ENCODE measurements at places on chromosomes 13 and 19.

DNA sequence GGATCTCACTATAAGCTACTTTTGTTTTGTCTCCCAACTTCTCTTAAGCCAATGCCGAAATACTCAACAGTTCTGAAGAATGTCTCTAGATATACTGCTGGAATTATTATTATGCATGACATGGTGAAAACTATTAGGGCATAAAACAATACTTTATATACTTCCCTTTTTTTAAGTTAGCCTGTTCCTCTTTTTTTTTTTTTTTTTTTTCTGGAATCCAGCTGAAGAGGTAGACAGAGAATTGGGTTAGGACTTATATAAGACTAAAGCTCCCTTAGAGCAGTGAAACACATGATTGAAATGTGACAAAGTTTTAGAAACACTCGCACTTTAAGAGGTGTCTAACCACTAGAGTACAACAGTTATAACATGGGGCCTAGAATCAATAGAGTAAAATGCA lies 850.9 kb upstream of the PCDH9 start:
- DNase-seq = no peak

GRCh38 chr13:85508683-85509329 lies 290.4 kb downstream of the SLITRK6 start:
- DNase-seq = no peak

DNA sequence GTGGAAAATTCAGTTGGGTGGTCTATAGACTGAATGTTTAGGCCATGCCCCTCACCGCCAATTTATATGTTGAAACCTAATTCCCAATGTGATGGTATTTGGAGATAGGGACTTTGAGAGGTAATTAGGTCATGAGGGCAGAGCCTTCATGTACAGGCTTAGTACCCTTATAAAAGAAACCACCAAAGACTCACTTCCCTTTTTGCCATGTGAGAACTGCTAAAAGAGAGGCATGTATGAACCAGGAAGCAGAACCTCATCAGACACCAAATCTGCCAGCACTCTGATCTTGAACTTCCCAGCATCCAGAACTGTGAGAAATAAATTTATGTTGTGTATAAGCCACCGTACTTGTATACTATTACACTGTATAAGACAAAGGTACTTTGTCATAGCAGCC lies 40.6 kb downstream of the UQCRFS1 start:
- no peak for DNase-seq

DNA sequence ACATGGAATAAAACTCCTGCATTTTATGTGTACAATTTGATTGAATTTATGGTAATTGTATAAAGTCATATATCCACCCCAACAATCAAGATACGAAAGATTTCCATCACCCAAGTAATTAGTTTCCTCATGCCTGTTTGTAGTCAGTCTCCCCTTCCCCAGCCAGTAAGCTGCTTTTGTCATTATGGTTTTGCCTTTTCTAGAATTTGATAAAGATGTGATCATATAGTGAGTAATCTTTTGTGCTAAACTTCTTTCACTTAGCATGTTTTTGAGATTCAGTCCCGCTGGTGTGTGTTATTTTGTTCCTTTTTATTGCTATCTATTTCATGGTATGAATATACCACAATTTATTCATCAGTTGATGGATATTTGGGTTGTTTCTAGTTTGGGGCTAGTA lies 16.0 kb downstream of the ITM2B start:
- no peak for DNase-seq

DNA sequence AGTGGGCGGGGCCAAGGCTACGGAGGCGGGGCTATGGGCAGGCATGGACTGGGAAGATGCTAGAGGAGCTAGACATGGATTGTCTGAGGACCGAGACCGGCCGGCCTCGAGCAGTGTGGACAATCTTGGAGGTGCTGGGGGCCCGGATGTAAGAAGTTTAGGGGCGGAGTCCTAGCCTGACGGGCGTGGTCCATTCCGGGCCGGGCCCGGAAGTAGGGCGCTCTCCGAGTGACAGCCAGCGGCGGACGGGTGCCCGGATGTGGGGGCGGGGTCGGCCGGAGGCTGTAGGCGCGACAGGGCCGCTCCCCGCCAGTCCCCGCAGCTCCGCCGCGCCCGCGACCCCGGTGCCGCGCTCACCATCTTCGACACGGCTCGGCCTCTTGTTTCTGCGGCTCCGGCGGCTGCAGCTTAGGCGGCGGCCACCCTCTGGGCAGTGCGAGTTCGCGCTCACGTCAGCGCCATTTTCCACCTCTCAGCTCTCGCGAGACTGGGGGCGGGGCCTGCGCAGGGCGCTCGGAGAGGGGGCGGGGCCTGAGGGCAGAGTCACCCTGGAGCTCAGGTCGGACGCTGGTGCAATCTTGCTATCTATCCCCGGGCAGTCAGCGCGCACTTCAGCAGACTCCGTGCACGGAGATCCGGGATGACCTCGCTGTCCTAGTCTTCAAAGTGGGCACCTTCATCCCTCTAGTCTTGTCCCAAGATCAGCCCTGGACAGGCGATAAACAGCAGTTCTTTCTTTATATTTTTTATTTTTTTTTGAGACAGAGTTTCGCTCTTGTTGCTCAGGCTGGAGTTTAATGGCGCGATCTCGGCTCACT lies at the start of gene ZNF414:
TSS of gene ZNF414 (minus strand) at position 481 of the 818 bp plus-strand sequence. CDS start at position 360, 121 bp downstream.
- DNase-seq = peak; percentile 96

DNA sequence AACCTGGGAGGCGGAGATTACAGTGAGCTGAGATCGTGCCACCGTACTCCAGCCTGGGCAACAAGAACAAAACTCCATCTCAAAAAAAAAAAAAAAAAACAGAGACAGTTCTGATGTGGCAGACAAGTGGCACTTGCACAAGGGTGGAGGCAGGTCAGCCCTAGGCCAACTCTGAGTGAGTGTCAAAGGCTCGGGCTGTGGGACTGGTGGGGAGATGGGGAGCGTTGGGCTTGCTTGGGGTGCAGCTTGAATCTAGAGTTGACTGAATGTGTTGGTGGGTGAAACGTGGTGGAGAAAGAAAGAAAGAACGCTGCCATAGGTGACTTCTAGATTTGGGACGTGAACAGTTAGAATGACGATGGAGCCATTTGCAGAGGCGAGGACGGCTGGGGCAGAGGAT lies 121.3 kb upstream of the SPACA7 start:
- DNase-seq = no peak

- DNase-seq = no peak
Measured at GRCh38 chr19:36524617-36525016, 3.5 kb downstream of the ZNF260 start.

- DNase-seq = no peak
Measured at GRCh38 chr19:46954502-46954992, 65.1 kb upstream of the NPAS1 start.

- DNase-seq = no peak
Measured at GRCh38 chr19:18309525-18310064, 13.3 kb downstream of the LSM4 start.

GRCh38 chr19:47190167-47190727 lies 40.8 kb downstream of the BBC3 start:
- no peak for DNase-seq

GRCh38 chr13:46544208-46544607 lies 8.8 kb upstream of the LRCH1 start:
- no peak for DNase-seq

DNA sequence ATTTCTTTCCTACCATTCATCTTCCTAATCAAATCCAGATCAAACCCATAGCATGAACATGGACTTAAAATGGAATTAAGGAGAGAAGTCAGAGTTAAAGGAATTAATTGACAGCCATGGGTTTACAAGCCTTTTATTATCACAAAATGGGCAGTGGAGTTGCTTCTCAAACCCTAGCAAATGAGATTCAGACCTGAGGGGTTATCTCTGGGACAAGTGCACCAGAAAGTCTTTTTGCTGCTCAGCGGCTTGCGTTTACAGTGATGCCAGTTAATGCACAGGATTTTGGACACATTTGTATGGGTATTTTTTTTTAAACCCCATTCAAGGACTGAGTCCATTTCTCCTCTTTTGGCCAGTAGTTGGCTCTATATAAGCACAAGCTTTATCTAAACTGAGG lies 503.0 kb downstream of the EFNB2 start:
- no peak for DNase-seq

DNA sequence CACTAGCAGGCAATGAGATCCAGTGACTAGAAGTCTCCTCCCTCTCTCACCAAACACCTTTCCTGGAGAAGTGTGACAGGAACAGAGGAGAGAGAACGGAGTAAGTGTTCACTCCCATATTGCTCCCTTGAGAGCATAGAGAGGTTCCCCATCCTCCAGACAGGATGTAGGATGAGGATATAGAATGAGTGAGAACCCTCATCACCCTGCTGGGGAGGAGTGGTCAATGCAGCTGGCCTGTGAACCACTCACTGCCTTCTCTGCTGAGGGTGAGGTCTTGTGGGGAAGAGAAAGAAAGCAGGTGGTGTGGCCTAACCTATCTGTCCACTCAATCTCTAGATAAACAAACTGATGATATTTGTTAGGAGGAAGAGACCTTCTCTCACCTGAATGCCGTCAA lies 386.6 kb downstream of the PCDH20 start:
- DNase-seq = no peak

GRCh38 chr19:45245826-45246225 lies 619 bp upstream of the EXOC3L2 start:
- DNase-seq = no peak

DNA sequence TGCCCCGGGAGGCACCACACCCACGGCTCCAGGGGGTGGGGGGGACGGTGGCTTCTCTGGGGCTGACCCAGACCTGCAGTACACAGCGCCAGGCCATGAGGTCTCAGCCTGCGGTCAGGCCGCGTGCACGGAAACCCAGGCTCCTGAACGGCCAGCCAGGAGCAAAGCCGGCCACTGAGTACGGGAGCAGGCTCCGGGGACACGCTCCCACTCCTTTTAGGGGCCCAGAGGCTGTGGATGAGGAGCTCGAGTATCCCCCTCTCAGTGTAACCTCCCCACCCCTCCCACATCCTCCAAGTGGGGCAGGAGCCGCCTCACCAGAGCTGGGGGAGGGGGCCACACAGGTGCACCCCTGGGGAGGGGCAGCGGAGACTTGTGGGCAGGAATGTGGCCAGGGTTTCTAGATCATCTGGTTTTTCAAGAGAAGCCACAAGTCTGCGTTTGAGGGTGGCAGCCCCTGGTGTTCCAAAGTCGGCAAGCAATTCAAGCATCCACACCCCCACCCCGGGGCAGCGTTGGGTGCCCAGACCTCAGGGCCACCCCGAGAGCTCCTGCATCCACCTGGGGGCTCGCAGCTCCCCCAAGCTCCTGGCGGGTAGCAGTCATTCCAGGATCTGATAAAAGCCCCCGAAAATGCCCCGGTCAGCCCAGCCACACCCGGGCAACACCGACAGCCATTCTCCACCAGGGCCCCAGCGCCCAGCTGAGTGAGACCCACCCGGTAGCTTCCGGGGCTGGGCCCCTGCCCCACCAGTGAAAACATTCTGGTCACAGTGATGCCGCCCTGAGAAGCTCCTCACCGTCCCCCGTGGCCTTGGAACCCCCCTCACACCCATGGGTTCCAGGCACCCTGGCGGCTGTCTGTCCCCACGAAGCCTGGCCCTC lies 6.1 kb downstream of the SBNO2 start:
- no peak for DNase-seq

DNA sequence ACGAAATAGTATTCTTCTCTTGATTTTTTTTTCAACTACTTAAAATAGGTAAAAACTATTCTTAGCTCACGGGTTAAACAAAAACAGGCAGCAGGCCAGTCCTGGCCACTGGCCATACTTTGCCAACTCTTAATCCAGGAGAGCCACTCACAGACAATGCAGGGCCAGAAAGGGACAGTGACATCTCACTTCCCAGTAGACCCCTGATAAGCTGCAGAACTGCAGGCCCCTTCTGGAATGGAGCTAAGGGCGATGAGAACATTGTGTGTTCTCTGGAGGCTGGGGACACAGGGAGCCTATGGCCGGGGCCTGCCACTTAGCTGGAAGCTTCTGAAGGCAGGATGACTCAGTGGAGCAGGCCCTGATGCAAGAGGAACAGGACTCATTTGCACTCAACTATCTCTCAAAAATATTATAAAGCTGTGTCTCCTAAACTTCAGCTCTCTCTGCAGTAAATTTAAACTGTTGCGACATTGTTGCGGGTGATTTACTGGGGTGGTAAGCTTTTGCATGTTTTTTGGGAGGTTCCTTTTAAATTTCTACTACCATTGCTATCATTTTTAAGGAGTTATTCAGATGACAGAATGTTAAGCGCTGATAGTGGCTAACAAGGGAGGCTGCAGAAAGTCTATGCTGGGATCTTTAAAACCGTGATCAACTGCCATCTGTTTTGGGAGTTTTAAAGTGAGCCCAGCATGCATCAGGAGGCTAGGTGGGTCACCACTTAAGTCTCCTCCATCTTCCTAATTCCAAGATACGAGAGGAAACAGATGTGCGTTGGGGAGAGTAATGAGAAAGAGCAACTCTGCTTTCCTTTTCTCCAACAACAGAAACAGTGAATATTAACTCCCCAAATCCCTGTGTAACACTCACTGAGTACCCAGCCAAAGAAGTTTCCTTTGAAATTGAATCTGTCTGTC lies 33.2 kb upstream of the KATNAL1 start:
- no peak for DNase-seq

DNA sequence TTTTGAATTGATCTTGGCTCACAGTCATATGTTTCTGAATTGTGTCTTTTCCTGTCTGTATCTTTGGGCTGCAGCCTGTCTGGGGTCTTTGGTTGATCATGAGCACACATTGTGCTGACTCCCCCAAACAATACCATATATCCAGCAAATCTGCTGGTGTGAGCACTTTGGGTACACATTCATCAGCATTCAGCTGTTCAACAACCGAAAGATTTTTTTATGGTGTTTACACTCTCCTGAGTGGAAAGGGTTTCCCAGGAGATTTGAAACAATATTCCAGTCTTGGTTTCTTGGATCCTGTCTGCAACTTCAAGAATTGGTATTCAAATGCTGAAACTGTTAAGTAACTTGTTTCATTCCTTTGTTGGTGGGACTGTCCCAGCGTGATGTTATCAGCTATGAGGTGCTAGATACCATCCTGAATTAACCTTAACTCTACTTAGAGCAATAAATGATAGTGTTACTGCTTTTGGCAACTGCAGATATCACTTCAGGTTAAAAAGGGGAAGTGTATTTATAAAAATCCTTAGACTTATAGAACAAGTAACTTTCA lies 78.4 kb upstream of the DIAPH3 start:
- no peak for DNase-seq

DNA sequence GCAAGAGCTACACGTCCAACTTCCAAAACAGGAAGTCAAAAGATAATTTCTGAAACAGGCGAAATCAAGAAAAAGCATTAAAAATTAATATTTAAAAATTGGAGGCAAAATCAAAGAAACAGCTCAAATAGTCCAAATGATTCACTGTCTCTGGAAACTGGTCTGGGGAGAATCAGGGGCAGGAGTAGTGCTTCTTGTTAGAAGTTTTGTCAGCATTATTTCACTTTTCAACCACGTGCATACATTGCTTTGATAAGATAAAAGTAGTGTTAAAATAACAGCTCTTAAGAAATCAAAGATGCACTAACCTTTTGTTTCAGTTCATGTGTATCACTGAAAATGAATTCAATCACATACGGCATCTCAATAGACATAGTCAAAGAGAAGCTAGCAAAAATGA lies 53.8 kb downstream of the PARP4 start:
- no peak for DNase-seq

- no peak for DNase-seq
Measured at GRCh38 chr19:39147480-39147879, 21.9 kb downstream of the PAK4 start.

DNA sequence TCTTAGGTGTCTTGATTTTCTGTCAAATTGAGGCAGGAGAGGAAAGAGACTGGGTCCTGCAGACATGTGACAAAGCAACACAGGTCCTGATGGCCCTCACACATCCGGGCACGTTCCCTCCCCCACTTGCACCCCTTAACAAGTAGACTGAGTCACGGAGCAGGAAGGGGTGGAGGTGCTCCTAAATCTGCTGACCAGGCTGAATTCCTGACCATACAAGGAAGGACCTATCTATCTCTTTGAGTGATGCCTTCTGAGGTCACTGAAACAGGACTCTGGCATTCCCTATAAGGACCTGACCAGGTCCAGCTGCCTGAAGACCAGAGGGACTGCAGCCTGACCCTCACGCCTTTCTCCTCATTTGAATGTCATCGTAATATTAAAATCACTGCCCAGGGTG lies 250.3 kb downstream of the COL4A1 start:
- DNase-seq = no peak
